Left renal pelvis (tissue), 4 donors: ENCODE measurements at places on chromosomes 5 and 9. TPM values are rescaled to one million over a fixed set of nuclear protein-coding genes. Genes with fewer than 3 reads are reported as not detected.

HACD4 gene
- polyA plus RNA-seq: 5.1 TPM

INSL4 gene
- not detected for polyA plus RNA-seq

GRCh38 chr9:118162716-118163115 is 458.5 kb downstream of the TLR4 start:
- no peak for DNase-seq

DNA sequence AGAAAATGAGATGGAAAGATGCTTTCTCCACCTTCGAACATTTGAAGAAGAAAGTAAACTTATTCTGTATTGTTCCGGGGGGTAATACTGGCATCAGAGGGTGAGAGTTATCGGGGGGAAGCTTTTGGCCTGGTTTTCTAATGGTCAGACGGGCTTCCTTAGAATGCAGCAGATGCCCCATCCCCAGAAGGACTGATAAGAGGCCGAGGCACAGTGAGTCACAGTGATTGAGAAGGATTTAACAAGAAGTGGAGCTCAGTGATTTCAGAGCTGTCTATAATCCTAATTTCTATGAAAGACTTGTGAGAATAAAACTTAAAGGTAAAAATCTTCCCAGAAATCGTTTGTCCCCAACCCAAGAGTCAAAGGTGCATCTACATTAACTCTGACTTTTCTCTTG is 123.9 kb downstream of the DOCK8 start:
- DNase-seq: no peak

TDRD7 gene
- polyA plus RNA-seq: 8.8 TPM

- no peak for DNase-seq
Measured at GRCh38 chr9:18037981-18038380, 436.0 kb upstream of the ADAMTSL1 start.

GRCh38 chr9:97307091-97307490 is 368 bp upstream of the CCDC180 start:
- DNase-seq: peak; percentile 69

GLRA1 gene
- not detected for polyA plus RNA-seq

CD72 gene
- polyA plus RNA-seq: 2.6 TPM
